Ovary (tissue), 10 donors: ENCODE measurements at places on chromosomes 2 and 18.

- DNase-seq = no peak
Measured at GRCh38 chr2:14016289-14016955, 616.1 kb upstream of the LRATD1 start.

GRCh38 chr2:162261032-162261945 is 18.0 kb upstream of the FAP start:
- no peak for DNase-seq

DNA sequence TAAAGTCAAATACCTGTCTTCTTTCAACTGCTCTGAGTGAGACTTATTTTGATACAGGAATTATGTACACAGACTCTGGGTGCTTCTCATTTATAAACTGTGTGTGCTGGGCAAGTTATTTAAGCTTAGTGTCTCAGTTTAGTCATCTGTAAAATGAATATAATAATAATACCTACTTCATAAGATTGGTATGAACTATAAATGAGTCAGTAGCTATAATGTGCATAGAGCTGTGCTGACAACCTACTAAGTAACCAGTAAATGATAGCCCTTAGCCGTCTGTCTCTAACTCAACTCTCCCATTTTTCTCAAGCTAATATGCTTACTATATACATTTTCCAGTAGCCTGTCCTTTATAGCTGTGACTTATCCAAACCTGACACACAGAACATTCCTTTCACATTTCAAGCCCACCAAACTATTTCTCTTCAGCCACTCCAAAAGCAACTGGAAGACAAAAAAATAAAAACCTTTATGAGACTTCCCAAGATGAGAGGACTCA is 319.8 kb downstream of the ETAA1 start:
- no peak for DNase-seq

DNA sequence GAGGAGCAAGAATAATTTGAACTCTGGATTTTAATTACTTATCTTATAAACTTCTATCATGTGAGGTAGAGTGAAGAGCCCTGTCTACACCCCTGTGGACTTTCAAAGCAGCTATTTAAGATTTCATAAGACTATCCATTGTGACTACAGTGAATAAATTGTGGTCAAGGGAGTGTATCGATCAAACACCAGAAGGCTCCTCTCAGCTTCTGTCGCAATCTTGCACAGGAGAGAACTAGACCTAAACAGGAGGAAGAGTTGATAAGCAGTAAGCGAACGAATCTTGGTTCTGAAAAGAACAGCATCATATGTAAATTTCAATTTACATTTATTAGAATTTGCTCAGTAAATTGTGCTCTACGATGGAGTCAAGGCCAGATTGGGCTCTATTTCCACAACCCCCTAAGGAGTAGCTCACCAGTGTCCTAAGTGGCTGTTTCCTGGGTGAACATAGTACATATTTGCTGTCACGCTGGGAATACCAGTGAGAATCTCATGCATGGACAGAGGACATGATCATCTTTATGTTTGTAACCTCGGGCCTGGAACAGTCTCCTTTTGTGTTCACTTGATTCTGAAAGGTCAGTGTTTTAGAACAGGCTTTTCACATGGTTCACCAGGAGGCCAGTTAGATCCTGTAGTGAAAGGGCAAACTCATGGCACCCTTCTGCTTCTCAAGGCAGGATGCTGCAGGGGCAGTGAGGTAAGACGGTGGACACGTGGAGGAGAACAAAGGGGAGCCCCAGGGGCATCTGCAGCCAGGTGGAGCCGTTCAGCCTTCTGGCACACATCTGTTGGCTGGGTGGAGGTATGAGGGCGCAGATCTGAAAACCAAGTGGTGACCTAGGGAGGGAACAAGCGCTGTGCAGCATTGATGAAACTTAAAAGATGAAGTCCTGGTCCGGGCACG is 33.3 kb downstream of the NPAS2 start:
- DNase-seq = no peak

- no peak for DNase-seq
Measured at GRCh38 chr2:24743924-24744323, 49.3 kb downstream of the PTRHD1 start.

- DNase-seq = no peak
Measured at GRCh38 chr2:68172521-68172920, 14.8 kb downstream of the PNO1 start.

- DNase-seq = no peak
Measured at GRCh38 chr2:80896576-80896975, 592.0 kb upstream of the LRRTM1 start.
